ENCODE measurements at places on chromosomes 6 and 20.
A peak's percentile ranks its signal among the peaks of the same experiment; 100 is the strongest.

GRCh38 chr20:5835321-5835821, 85.2 kb downstream of the SHLD1 start:
- DNase-seq, result no peak

GRCh38 chr6:151808371-151809241, 1.1 kb downstream of the ESR1 start:
- no peak for DNase-seq

GRCh38 chr6:96917098-96917497, 7.4 kb upstream of the KLHL32 start:
- no peak for DNase-seq

GRCh38 chr20:25272223-25273000, 24.5 kb downstream of the PYGB start:
- DNase-seq, result no peak

- DNase-seq, result no peak
Observed at GRCh38 chr20:45467861-45468260, 1.7 kb upstream of the WFDC2 start.

DNA sequence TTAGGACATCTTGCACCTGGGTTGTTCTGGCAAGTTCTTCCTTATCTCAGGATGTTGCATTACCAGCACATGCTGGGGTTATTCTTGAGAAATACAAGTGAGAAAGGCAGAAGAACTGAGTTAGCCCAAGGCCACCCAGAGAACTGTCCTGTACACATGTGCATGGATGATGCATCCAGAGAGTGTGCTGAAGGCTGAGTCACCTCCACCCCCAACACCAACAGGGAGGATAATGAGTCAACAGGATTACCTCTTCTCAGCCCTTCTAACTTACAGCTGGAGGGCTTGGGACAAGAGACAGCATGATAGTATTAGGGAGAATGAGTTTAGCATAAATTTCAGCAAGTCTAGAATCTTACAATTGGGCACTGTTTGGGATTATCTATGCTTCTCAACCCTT, 8.5 kb downstream of the SCGN start:
- DNase-seq, result no peak

DNA sequence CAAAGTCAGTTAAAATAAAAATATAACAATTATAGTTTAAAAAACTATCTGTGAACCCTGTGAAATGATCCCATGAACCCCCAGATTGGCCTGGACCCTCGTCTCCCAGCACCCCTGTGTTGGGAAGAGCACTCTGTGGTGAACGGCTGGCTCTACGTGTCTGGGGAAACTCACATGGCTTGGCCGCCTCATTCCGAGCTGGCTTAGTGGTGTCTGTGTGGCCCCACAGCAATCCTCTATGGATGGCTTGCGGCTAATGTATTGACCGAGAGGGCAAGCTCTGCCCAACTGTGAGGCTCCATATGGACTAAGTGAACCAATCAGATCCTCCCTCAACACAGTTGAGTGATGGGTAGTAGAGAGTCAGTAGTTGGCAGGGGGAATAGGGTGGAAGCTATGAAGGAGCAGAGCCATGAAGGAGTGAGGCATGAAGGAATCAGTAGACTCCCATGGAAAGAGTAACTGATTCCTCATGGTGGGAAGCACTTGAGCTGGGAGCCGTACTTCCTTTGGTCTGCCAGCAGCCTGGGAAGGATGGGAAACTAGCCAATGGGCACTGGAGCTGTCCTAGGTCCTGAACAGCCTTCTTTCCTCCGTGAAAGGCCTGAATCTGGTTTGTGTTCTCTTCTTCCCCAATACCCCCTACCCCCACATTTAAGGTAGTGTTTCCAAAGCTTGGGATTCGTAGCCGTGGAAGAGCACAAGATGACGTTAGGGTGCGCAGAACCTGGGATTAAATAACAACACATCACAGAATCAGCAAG, 21.6 kb upstream of the ZNF831 start:
- peak; percentile 22 for DNase-seq

GRCh38 chr6:2651536-2651935, 99.2 kb downstream of the MYLK4 start:
- DNase-seq, result no peak

DNA sequence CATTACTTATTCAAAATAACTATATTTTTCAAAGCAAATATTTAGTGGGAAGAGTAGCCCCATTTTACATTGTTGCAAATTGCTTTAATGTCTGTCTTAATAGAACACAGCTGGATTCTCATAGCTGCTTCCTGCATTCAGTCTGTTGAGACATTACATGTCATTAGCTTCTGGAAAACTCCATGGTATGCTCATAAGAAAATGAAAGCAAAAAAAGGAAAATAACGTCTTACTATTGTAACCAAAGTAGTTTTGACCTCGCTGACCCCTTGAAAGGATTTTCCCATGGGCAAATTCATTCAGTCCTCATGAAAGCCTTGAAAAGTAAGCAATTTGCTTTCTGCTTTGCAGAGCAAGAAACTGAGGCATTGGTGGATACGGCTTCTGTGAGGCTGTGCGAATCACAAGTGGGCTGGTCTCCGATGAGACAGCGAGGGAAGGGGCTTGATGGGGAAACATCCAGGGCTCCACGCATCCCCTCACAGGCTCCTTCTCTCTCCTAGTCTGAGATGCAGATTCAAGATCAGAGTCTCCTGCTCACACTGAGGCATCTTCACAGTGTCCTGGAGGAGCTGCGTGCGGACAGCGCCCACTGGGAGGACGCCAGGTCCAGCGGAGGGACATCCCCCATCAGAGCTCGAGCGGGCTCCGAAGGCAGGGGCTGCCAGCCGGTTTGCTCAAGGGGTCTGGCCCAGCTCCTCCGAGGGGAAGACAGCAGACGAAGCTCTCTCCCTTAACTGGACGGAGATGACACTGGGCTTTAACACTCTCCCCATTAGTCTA, 3.3 kb downstream of the C20orf202 start:
- DNase-seq, result no peak

DNA sequence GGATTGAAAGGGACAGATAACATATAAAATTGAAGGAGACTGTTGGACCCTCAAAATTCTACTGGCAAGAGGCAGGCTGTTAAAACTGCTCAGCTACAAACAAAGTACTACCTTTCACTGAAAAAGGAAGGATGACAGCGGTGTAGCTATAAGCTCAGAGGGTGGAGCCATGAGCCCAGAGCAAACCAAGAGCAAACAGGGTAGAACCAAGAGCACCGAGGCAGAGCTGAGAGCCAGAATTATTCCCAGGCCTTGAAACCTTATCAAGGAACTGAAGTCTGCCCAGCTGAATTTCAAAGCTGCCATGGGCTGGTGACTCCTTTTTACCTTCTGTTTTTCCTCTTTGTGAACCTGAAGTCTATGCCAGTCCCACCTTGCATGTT, 74.7 kb upstream of the SLC4A11 start:
- no peak for DNase-seq

- no peak for DNase-seq
Observed at GRCh38 chr6:167663316-167663715, 163.4 kb upstream of the AFDN start.

DNA sequence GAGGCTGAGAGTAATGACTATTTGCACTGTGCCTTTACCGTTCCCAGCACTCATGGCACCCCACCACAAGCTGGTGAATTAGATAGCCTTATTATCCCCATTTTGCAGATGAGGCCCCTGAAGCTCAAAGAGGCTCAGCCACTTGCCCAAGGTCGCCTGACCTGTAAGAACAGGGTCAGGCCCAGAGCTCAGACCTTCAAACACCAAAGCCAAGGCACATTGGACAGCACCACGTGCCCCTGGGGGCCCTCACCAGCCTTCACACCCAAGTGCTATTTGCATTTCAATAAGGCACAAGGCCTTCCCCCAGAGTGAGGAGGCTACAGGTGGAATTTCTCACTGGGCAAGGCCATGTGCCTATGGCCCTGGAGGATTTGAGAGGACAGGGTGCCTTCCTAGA, 14.2 kb upstream of the C6orf132 start:
- no peak for DNase-seq

- no peak for DNase-seq
Observed at GRCh38 chr6:105077596-105078385, 102.0 kb downstream of the POPDC3 start.

GRCh38 chr6:44495036-44495901, 107.8 kb downstream of the CDC5L start:
- DNase-seq, result no peak
